SW480 (cell line): ENCODE measurements at places on chromosomes 2 and 18.

- DNase-seq, result no peak
Observed at GRCh38 chr2:222598611-222599010, 57.3 kb downstream of the FARSB start.

- DNase-seq, result no peak
Observed at GRCh38 chr2:28348149-28348567, 44.5 kb upstream of the FOSL2 start.

- DNase-seq, result no peak
Observed at GRCh38 chr18:56461151-56461550, 177.2 kb downstream of the TXNL1 start.

DNA sequence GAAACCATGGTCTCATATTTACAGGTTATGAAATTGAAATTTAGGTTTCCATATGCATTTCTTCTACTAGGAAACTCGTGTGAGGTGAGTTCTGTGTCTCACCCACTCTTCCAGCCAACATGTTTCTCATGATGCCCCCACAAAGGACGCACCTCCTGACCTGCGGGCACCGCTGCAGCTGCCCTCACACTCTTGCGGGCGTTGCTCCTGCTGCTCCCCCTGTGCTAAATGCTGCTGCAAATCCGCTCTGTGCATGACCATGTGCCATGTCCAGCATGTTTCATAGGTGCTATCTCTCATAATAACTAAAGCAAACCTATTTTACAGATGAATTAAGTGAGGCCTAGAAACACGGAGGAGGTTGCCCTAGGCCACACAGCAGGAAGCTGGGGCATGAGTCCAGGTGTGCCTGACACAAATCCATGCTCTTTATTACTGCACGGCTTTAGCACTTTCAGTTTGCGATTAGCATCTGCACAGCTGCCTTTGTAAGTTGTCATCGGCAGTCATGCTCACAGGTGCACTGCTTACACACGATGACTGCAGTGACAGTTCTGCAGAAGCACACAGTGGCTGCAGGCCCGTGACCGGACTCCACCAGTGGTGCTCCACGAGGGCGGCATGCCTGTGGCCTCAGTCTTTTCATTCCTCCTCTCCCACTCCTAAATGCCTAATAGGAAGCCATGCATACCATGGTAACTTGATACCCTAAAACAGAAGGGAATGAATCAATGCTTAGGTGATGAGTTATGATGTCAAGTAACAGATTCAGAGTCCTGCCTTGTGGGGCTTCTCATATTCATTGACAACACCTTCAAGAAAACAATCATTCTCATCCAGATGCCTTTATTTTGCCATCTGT lies 14.9 kb upstream of the GALR1 start:
- no peak for DNase-seq

- DNase-seq, result no peak
Observed at GRCh38 chr2:175571078-175571653, 389.7 kb upstream of the ATP5MC3 start.

DNA sequence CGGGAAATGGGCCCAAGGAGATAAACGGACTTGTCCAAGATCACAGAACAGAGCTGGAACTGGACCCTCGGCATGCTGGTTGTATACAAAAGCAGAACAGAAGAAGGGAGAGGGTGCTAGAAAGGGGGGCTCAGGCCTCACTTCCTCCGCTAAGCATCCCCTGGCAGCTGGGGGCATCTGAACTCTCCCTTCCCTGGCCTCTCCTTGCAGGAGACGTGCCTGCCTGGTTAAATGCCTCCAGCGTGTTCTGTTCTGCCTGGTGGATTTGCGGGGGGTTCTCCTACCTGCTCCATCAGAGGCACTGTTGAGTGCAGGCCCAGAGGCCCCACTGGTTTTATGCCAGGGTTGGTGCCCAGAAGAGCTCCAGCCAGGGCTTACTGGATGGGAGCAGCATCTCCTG lies 124.7 kb downstream of the ZFP36L2 start:
- DNase-seq, result no peak

- no peak for DNase-seq
Observed at GRCh38 chr18:26386441-26386840, 160.2 kb downstream of the TAF4B start.
